ENCODE measurements at places on chromosomes 4 and X. TPM values are rescaled to one million over a fixed set of nuclear protein-coding genes. Genes with fewer than 3 reads are reported as not detected.

DNA sequence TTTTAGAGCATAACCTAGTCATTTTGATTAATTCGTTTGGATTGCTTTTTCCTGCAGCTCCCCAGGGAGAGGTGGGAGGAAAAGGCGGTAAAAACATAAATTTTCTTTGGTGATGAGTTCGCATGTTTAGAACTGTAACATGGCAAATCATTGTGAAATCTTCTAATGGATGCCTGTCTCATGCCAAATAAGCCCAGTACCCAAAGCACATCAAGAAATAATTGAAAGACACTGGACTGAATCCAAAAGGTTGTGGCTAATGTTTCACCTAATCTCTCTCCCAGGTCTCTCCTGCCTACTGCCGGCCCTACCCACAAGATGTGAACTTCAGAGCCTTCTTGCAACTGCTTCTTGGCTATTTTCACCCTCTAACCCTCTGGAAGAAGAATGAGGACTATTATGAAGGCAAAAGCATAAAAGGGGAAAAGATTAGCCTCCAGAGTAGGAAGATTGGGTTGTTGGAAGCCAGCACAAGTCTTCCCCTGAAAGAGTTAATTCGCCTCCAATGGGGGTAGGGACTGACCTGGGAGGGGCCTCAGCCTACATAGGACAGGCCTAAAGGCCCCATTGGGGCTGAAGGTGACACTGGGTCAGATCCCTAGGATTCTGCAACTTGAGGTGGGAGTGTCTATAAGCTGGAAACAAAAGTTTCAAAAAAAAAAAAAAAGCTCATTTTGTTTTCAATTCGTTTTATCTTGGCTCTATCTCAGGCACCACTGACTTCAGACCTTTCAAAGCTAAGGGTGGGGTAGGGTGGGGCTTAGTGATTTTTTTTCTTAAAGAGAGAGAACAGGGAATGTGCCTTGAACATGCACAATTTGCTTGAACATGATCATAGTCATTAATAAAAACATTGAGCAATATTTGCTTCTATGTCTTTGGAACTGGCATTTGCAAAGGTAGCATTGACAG lies 278.6 kb upstream of the KLF3 start:
- DNase-seq = no peak

NMU gene
- 6.3 TPM for total RNA-seq

LIMCH1 gene
- 257 TPM for total RNA-seq

DNA sequence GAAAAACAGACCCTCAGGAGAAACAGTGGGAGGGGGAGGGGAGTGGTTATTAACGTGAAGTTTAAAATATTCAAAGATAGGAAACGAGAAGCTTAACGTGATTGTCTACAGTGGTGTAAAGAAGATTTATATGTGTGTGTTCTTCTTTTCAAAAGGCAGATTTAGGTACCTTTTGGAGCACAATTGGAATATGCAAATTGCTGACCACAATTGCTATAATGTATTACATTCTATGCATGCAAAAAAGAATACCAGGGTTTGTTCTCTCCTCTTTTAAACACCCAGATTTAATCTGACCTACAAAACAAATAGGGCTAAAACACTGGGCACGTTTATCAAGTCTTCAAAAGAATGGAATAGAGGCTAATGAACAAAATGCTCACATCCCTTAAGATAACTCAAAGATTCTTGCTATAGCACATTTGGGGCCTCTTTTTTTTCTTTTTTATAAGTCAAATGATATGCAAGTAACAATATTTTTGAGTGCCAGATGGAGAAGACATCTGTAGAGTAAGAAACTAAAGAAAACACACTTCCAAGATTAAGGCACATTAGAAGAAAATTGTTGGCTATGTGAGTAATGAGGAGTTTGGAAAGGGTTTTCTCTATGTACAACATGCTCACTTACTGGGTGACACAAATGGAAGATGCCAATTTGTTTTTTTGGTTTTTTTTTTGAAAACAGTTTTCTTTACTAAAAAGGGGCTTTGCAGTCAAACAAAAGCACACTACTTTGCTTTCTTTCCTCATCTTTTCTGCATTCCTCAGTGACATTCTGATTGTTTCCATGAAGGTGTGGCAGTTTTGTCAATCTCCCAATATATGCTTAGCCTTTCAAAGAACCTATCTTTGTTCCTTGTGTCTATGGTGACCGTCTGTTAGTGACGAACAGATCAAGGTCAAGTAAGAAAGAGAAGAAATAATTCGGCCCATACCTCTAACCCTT lies 240.3 kb downstream of the PALLD start:
- DNase-seq = no peak

TCEAL7 gene
- 23.7 TPM for total RNA-seq
